ENCODE measurements at places on chromosomes 6 and 20.
A peak's percentile ranks its signal among the peaks of the same experiment; 100 is the strongest.

DNA sequence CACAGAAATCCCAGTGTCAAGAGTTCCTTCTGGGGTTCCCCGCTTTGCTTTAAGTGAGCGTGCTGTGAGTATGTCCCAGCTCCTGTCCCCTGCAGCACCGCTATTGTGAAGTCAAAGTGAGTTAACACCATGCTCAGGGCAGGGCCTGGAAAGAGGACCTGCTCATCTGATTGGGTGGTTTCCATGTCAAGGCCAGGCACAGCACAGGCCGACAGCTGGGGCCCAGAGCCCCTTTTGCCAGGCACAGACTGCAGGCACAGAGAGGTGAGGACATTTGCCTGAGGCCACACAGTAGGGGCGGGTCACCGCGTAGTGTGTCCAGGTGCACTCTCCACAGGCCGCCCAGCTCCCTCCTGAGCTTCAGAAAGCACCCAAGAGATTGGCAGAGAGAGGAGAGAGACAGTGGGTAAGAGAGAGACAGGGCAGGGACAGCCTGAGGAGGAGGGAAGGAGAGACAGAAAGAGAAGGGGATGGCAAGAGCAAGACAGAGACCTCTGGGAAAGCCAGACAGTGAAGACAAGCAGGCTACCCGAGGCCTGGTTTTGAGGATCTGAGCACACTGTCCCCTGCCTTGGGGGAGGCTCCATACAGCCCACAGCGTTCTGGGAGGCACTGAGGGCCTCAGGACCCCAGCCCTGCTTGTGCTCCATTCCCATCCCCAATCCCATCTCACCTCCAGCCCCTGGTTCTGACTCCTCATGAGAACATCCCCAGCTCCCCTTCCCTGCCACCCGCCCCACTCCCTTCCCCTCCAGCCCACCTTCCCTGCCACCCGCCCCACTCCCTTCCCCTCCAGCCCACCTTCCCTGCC, 6.5 kb upstream of the BPIFB1 start:
- DNase-seq, result no peak

GRCh38 chr6:126949786-126950185, 168.7 kb upstream of the RSPO3 start:
- DNase-seq, result no peak

- no peak for DNase-seq
Observed at GRCh38 chr6:169300916-169301315, 47.3 kb upstream of the THBS2 start.

DNA sequence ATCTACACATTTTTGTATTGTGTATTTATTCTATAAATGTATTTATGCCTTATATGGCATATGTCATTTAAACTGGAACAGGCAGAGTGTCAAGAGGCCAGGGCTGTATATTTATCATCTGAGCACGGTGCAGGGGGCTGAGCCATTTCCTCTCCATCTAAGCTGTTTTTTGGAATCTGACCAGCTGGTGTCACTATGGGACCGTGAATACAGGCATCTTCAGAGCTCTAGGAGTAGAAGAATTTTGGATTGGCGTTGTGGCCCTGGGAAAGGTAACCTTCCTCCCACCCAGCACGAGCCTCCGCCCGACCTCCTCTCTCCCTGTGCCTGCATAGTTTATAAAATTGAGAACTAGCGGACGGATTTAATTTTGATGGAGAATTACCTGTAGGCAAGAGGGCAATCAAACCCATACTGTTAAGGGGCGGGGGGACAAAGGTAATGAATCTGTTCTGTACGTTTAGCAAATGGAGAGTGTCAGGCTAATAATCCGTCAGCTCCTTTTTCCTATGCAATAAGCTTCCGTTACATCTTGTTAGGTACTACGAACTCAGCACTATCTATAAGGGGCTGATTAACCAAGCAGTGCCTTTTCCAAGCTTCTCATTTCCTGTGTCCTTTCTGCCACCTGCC, 29.0 kb upstream of the EEF1E1 start:
- peak; percentile 64 for DNase-seq

DNA sequence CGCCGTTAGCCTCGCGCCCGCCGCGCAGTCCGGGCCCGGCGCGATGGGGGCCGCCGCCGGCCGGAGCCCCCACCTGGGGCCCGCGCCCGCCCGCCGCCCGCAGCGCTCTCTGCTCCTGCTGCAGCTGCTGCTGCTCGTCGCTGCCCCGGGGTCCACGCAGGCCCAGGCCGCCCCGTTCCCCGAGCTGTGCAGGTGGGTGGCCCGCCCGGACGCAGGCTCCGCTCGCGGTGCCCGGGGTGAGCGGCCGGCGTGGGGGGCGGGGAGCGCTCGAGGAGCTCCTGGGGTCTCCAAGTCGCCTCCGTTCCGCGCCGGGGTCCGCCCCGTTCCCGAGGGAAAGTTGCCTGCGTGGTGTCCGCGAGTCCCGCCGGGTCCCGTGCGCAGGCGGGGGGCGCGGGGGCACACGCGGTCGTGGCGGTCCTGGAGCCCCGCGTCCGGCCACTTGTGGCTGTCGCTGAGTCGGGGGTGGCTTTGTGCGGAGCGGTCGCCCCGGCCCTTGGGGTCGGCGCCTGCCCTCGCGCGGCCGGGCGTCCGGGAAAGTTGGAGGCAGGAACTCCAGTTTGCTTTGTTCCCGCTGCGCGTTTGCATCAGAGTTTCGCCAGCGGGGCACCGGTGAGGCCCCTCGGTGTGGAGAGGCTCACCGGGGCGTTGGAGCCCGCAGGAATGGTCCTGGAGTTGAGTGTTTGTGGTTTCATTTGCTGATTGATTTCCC, 476 bp downstream of the IGF2R start:
- peak; percentile 58 for DNase-seq

GRCh38 chr6:119444642-119445557, 95.3 kb upstream of the MAN1A1 start:
- no peak for DNase-seq

GRCh38 chr6:124294574-124295200, 491.0 kb downstream of the NKAIN2 start:
- peak; percentile 23 for DNase-seq

DNA sequence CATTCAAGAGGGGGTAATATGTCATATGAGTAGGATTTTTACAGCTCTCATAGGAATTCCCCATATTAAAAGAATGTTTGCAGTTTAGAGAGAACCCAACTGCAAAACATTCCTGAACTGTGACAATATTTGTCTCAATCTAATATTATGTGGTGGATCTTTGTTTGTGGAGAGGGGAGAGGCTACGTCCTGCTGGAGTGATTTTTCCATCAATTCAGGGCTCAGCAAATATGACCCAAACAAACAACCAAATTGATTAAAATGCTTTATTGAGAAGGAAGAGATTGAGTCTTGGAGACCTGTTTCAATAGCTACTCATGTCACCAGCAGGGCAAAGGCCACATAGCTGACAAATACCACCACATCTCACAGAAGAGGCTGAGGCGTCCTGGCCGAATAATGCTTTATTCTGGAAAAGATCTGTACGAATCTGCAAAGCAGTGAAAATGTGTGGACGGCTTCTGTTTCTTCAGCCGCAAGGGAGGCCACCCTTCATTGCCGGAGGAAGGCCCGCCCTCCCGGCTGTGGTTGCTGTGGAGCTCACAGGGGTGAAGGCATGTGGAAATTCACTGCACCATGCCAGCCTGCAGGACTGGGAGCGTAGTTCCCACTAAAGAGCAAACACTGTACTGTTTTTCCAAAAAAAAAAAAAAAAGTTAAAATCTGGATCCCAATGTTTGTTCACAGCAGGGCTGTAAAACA, 89.7 kb upstream of the QKI start:
- DNase-seq, result peak; percentile 68

- no peak for DNase-seq
Observed at GRCh38 chr6:484746-485145, 93.2 kb downstream of the IRF4 start.

- no peak for DNase-seq
Observed at GRCh38 chr6:76262240-76262639, 189.8 kb upstream of the IMPG1 start.

- DNase-seq, result no peak
Observed at GRCh38 chr6:41654151-41654697, 16.0 kb downstream of the MDFI start.

DNA sequence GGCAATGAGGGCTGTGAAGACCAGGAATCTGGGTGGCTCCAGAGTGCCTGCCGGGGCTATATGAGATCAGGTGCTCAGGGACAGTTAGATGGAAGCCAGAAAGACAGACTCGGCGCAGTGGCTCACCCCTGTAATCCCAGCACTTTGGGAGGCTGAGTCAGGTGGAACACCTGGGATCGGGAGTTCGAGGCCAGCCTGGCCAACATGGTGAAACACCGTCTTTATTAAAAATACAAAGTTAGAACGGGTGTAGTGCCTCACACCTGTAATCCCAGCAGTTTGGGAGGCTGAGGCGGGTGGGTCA, 43.4 kb downstream of the BCAS4 start:
- DNase-seq, result no peak

GRCh38 chr6:38193481-38194281, 374.2 kb downstream of the ZFAND3 start:
- DNase-seq, result no peak

DNA sequence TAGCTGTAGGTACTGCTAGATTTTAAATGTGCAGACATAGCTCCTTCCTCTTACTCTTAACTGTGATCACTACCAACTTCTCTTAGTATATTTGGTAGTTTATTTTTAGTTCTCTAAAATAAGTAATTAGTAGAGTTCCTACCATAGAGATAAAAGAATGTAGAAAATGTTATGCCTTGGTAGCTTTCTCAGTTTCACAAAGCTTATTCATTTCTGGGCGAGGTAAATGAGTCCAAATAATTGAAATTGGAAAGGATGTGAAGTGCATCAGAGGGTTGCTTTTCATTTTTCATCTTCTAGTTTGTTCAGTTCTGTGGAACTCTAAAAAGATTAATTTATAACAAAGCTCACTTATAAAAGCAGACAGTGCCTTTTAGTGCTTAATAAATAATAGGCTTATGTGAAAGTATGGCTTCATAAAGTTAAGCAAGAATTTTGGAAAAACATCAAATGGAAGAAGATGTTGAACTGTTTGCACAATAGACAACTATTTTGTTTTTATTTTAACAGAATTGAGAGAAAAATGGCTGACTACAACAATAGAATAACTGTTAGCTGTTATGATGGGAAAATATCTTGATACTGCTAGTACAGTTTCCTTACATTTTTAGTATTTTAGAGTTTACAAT, 303.7 kb downstream of the UTRN start:
- DNase-seq, result no peak

DNA sequence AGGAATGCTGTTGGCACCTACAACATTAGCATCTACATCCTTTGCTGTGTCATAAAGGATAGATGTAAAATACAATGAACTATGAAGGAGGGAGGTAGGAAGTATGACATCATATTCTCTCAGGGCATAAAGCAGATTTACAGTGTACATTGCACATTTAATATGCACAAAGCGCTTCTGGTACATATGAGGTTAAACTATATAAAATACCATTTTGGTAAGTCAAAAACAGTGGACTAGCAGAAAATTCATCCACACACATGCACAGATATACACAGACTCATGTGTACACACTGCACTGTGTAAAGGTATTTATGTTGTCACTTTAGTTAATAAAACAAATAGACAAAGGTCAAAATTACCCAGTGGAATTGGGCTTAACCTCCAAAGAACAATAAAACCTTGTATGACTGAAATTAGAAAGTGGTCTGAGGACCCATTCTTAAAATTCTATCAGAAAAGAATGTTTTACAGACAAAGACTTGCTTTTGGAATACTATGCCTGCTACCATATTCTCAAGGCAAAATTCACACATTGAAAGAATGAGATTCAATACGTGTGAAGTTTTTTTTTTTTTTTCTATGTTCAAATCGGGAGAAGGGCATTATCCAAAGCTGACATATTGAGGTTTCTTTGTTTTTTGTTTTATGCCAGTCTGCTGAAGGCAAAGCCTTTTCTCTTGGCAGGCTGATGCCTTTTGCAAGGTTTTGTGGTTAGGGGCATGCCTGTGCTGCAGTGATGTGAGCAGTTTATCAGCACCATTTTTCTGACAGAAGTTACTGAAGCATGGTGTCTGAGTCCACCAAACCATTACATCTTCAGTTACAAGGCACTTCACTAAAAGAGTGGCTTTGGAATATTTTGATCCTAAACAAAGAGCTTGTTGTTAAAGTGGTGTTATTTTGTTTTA, 199.0 kb downstream of the PLCB1 start:
- peak; percentile 23 for DNase-seq

- DNase-seq, result peak; percentile 3
Observed at GRCh38 chr6:94269256-94269655, 849.9 kb upstream of the EPHA7 start.

DNA sequence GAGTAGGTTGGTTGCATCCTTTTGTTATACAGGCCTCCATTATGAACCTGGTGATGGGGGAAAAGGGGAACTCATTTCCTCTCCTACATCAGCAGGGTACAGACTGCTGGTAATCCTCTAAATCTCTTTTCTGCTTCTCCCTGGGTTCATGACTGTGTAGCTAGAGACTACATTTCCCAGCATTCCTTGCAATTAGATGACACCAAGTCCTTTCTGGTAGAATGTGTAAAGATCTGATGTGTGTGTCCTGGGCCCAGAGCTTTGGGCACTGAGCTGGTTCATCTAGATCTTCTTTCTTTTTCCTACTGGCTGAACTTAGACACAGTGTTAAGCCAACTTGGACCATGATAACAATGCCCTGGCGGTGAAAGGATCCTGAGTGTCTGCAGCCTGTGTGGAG, 104.7 kb upstream of the IFNGR1 start:
- no peak for DNase-seq

DNA sequence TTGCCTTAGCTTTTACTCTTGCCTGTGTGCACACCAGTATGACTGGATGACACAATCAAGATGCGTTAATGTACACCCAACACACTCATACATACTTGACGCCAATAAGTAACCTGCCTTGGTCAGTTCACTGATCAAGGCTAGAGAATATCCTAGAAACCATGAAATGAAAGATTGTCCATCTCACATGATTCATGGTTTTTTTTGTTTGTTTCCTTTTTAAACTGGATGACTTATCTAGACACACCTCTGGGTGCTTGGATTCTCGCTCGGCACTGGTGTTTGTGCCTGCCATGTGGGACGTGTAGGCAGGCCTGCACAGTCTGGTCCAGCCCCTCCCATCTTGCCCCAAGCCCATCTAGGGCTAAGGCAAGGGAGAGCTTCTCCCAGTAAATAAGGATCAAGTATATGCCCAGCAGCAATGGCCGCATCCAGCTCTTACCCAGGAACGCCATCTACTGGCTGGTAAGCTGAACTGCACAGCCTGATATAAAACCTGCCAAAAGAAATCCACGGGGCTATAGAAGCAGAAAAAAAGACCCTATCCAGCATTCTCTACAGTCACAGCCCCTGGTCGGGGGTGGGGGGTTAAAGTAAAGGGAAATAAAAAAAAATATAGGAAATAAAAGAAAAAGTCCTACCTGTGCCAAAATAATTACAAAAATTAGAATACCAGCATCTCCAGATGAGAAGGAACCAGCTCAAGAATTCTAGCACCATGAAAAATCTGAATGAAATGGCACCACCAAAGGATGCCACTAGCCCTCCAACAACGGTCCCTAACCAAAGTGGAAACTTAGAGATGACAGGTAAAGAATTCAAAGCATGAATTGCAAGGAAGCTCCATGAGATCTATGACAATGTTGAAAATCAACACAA, 73.3 kb downstream of the OTOR start:
- peak; percentile 7 for DNase-seq

DNA sequence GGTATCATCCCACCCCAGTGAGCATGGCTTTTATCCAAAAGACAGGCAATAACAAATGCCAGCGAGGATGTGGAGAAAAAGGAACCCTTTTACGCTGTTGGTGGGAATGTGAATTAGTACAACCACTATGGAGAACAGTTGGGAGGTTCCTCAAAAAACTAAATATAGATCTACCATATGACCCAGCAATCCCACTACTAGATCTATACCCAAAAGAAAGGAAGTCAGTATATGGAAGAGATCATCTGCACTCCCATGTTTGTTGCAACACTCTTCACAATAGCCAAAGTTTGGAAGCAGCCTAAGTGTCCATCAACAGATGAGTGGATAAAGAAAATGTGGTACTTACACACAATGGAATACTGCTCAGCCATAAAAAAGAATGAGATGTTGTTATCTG, 5.9 kb upstream of the KIAA1755 start:
- no peak for DNase-seq
